Hepatic stellate cell (primary cell): ENCODE measurements at places on chromosomes 4 and X.

DNA sequence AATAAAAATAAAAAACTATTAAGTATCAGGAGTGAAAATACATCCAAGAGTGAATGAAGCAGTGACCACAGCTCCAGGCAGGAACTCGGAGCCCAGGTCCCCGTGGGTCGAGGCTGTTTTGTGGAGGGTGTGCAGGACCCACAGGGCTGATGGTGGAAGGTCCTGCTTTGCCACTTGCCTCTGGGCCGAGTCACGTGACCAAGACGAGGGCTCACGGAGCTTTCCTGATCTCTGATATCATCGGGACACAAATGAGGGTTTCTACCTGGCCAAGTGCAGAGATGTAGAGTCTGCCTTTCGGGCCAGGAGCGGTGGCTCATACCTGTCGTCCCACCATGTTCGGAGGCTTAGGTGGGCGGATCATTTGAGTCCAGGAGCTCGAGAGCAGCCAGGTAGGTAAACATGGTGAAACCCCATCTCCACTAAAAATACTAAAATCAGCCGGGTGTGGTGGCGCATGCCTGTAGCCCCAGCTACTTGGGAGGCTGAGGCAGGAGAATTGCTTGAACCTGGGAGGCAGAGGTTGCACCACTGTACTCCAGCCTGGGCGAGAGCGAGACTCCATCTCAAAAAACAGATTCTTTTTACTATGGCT lies 7.2 kb downstream of the SLC25A6 start:
- DNase-seq = no peak

DNA sequence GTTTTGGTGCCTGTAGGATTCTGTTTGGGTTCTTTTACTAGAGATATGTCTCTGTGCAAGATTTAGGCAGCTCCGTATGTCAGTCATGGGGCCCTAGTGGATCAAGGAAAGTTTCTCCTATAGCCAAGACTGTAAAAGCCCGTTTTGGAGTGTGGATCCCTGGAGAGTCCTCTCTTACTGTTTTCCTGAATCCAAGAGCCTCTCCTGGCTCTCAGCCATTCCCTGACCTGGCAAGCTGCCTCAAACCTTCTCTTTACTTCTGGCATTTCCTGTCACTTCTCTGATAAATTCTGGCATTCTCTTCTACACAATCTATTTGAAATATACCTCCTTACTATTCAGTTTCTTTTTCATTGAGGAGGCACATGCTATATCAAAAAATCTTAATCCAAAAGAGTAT lies 41.4 kb downstream of the DCAF12L2 start:
- DNase-seq = no peak

- peak; percentile 98 for DNase-seq
Measured at GRCh38 chr4:1192091-1192492, 19.7 kb upstream of the SPON2 start.

GRCh38 chrX:107715331-107716117 lies 60.1 kb downstream of the TSC22D3 start:
- peak; percentile 24 for DNase-seq

DNA sequence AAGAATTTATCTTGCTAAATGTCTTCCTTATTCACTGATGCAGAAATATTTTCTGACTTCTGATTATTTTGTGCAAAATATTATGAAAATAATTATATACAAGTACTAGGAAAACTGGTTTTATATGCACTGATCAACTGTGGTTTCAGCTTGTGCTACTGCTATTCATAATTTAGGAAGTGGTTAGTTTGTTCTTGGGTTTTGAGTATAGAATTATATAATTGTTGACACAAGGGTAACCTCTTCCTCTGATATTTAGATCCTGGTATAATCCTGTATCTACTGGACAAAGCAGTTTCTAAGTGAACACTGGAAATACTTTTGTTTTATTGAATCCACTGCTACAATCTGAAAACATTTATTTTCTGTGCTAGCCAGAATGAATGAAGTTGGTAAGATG lies 182.8 kb downstream of the PDGFC start:
- no peak for DNase-seq

DNA sequence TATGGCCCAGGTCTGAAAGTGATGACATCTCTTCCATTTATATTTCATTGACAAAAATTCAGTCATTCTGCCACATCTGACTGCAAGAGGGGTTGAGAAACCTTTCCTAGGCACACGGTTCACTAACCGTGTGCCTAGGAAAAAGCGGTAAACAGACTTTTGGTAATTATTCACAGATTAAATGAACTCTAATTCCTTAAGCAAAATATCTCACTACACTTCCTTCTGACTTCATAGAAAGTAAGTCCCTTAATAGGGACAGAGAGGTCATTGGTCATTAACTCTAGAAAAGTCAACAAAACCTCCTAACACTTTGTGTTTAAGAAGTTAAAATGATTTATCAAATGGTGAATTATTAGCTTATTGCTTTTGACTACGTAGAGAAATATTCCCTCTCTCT lies 205.1 kb downstream of the PDHA2 start:
- no peak for DNase-seq

DNA sequence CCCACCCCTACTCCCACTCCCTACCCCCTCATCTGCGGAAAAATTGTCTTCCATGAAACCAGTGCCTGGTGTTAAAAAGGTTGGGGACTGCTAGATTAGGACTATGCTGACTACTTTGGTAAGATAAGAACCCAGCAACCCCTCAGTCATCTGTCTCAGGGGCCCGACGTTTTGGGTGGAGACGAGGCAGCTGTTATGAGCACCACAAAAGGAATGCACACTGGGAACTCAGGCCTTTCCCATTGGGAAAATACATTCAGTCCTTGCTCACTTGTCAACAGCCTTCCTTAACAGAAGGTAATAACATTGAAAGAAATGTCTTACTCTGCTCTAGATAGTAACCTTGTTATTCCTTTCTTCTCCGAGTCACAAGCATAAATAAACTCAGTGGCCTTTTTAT lies 310.8 kb downstream of the AFF2 start:
- DNase-seq = peak; percentile 2

DNA sequence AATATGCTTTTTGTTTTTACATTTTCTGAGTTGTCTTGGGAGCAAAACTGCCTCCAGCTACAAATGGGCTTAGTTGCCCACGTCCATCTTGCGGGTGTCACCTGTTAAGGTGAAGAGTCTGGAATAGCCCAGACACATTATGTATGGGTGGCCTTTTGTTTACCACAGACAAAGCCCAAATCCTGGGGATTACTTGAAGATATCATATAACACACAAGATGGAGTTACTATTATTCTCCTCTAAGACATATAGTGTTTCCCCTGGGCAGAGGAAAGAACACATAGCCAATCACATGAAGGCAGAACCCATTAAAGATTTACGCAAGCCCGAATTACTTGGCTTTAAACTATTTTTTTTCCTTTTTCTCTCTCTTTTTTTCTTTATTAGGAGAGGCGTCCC lies 625.6 kb upstream of the FAM241A start:
- no peak for DNase-seq

DNA sequence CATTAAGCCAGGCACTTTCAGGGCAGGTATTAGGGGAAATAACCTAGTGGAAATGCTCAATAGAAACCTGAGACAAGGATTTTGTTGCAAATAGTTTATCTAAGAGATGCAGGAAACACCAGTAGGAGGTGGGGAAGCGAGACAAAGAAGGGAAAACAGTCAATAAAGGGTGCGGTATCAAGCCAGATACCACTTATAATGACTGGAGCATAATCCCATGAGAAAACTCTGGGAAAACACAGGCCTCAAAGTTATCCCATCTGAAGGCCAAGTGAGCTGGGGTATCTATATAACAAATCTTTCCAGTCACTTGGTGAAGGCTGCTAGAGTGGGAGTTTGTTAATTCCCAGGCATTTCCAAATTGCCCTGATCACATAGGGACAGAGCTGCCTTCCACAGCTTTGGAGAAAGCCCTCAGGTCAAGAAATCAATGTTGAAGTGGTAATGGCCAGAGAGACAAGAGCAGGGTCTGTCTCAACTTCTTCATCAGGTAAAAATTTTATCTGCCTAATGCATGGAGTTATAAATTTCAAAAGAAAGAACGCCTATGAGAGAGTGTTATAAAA lies 9.8 kb upstream of the HMGB2 start:
- DNase-seq = no peak

GRCh38 chrX:134711135-134711921 lies 53.1 kb upstream of the PLAC1 start:
- DNase-seq = no peak

- no peak for DNase-seq
Measured at GRCh38 chr4:53573696-53574095, 17.6 kb downstream of the LNX1 start.

DNA sequence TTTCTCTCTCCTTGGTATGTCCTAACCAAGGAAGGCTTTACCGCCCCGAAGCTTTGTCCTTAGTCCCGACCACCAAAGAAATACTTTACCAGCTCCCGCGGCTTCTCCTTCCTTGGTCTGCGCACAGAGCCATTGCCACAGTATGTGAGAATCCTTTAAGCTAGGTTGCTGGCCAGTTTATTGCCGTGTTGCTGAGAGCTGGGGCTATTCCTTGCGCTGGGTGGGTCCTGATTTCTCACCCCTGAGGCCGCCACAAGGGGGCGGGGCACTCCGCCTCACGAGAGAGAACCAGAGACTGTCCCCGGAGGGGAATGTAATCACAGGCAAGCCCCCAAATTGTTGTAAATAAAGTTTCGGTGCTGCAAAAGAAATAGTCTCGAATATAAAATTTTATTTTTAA lies 331.0 kb upstream of the PCDH10 start:
- DNase-seq = no peak

GRCh38 chrX:10165580-10166247 lies 8.9 kb downstream of the CLCN4 start:
- no peak for DNase-seq

DNA sequence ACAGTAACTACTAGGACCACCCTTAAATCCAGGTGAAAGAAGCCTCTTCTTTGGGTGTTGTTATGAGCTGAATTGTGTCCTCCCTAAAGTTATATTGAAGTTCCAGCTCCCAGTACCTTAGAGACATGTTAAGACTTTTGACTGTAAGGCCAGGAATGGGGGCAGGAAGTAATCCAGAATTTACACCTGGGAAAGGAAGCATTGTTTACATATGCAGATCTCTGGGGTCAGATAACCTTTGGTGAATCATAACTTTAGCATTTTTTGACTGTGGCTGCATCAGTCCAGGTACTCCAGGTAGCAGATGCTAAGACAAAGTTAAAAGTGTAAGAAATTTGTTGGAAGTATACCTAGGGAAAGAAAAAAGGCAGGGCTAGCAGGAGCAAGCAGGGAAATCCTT lies 104.9 kb upstream of the CENPE start:
- DNase-seq = no peak

DNA sequence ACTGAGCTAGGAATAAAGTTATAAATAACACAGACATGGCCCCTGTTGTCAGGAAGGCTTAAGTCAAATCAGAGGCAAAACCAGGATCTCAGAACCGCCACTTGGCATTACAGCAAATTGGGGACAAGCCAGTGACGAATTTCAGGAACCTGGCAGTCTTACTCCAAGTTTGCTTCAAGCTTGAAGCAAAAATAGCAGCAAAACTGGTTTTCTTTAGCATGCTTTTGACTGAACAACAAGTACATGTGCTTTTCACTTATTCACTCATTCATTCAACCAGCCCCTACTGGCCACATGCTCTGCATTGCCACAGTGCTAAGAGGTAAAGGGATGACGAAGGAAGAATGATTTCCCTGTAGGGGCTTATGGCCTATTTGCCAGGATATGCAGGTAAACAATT lies 253.9 kb upstream of the PPARGC1A start:
- DNase-seq = no peak

GRCh38 chr4:13218326-13218958 lies 265.7 kb downstream of the RAB28 start:
- DNase-seq = no peak

GRCh38 chr4:53100501-53101190 lies 238.5 kb downstream of the RASL11B start:
- no peak for DNase-seq

- no peak for DNase-seq
Measured at GRCh38 chr4:1938027-1938426, 66.8 kb downstream of the NSD2 start.
